ENCODE measurements at places on chromosomes 3 and 15.

DNA sequence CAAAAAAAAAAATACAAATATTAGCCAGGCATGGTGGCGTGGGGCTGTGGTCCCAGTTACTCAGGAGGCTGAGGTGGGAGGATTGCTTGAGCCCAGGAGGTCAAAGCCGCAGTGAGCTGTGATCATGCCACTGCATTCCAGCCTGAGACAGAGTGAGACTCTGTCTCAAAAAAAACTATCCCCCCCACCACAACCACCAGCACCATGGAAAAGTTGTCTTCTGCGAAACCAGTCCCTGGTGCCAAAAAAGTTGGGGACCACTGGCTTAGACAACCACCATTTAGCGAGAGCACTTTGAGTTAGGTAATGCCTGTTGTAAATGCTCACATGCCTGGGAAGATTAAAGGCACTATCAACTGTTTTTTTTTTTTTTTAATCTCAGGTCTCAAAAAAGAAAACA lies 15.4 kb downstream of the ARHGAP31 start:
- no peak for DNase-seq

- DNase-seq: peak; percentile 27
Measured at GRCh38 chr3:193903512-193903817, 232.5 kb upstream of the HES1 start.

- DNase-seq: no peak
Measured at GRCh38 chr3:111892070-111892469, 33.0 kb downstream of the PHLDB2 start.

- DNase-seq: no peak
Measured at GRCh38 chr3:138673641-138674530, 65.3 kb downstream of the FAIM start.

- DNase-seq: no peak
Measured at GRCh38 chr15:88994286-88994685, 81.1 kb upstream of the MFGE8 start.

GRCh38 chr15:61124195-61124594 lies 104.9 kb downstream of the RORA start:
- no peak for DNase-seq

DNA sequence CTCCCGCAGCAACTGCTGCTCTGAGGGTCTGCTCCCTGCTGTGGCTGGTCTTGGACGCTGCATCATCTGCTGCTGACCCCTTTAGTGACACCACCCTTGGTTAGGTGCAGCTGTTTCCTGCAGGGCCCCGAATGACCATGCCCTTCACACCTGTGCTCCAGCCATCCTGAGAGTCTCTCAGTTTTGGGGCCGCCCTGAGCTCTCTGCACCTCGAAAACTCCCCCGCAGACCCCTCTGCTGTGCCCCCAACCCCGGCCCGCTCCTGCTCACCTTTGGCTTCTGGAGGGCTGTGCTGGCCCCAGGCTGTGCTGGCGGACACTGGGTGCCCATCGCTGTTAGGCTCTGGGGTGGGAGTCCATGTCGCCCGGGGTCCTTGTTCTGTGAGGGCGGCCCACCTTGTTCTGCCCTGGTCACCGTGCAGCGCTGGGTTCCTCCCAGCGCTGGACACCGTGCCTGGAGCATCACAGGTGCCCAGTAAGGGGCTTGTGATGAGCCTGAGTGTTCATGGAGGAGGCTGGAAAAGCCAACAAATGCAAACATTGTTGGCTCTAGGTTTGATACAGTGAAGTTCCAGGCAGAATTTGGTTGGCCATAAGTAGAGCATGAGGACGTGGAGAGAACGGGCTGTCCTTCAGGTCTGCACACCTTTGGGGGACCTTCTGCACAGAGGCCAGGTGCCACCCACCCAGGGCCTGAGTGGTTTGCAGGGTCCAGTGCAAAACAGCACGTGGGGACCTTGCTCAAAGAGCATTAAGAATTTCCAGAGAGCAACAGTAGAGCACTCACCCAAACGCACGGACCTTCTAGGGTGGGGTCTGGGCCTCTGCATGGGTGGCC lies 12.3 kb downstream of the ABTB1 start:
- DNase-seq: no peak

DNA sequence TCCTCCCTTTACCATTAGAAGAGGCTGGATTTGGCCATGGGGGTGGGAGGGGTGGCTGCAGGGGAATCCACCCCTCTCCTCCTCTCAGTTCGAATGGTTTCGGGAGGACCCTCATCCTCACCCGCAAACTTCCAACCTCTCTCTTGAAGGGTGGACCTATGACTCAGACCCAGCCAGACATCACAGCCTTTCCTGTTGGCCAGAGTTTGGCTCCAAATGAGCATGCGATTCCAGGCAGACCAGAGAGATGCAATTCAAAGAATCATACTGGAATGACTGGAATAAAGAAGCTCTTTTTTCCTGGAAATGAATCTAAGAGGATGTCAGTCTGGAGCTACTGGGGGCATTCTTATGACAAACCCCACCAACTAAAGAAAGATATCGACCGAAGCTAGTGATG lies 516.7 kb upstream of the MDFIC2 start:
- no peak for DNase-seq

GRCh38 chr3:186383026-186383993 lies 21.3 kb upstream of the DGKG start:
- DNase-seq: no peak

GRCh38 chr15:77474310-77474988 lies 53.8 kb downstream of the HMG20A start:
- no peak for DNase-seq

GRCh38 chr3:127768346-127769008 lies 53.8 kb downstream of the MGLL start:
- DNase-seq: no peak

- DNase-seq: no peak
Measured at GRCh38 chr3:189982321-189982945, 138.3 kb downstream of the P3H2 start.

DNA sequence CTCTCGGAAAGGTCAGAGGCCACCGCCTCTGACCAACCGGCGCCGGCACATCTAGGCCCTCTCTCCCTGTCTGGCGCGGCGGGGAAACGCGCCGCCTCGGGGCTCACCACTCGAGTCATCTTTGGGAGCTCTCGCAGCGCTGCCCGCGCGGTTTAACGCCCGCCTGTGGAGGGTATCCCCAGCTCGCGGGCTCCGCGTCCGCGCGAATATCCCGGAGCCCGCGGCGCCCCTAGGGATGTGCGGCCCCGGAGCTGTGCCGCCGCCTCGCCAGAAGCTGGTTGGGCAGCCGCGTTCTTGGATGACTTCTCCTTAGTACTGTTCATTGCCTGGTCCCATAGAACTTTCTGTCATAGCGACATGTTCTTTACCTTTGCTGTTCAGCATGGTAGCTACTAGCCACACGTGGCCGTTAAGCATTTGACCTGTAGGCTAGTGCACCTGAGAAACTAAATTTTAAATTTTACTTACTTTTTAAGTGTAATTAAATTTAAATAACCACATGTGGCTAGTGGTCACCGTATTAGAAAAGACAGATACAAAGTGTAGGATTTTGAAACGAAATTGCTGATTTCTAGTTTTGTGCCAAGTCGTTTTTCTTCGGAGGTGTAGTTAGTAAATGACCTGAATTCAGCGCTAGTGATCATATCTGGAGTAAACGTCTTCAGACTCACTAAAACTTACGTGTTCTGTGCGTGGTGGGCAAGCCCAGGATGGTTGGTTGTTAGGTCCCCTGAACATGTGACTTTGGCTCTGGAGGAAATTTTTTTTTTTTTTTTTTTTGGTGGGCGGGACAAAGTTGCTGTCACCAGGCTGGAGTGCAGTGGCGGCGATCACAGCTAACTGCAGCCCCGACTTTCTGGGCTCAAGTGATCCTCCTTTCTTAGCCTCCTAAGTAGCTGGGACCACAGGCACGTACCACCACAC lies 835 bp downstream of the ARIH2 start:
- peak; percentile 62 for DNase-seq

GRCh38 chr3:27114684-27115083 lies 254.5 kb downstream of the NEK10 start:
- no peak for DNase-seq

GRCh38 chr3:128426128-128426921 lies 40.4 kb downstream of the DNAJB8 start:
- no peak for DNase-seq

GRCh38 chr3:51712038-51712420 lies 5.2 kb downstream of the GRM2 start:
- no peak for DNase-seq

- DNase-seq: no peak
Measured at GRCh38 chr15:51349156-51349844, 7.8 kb downstream of the GLDN start.

DNA sequence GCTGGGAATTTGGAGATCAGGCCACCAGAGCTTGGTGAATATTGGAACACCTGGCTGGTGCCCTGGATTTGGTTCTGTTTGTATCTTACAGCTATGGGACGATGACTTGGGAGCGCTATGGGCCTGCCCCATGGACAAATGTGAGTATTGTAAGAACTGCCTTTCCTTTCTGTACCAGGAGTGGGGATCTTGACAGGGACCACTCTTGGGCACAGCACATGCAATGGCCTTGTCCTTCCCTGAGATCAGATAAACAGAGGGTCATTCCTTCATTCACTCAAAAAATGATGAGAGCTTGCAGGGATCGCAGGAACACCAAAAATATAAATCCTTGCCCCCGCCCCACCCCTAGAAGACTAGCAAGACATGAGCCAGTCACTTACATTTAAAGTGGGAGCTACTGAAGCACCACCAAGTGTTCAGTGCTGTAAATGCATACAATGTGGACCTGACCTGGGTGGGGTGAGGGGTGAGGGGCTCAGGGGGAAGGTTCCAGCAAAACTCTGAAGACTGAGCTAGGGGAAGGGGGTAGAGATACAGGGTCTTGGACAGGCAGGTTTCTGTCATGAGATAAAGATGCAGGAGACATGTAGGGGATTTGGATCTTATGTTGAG lies 2.7 kb upstream of the CRELD1 start:
- DNase-seq: no peak

- DNase-seq: no peak
Measured at GRCh38 chr15:83816124-83816883, 162.4 kb downstream of the ADAMTSL3 start.

DNA sequence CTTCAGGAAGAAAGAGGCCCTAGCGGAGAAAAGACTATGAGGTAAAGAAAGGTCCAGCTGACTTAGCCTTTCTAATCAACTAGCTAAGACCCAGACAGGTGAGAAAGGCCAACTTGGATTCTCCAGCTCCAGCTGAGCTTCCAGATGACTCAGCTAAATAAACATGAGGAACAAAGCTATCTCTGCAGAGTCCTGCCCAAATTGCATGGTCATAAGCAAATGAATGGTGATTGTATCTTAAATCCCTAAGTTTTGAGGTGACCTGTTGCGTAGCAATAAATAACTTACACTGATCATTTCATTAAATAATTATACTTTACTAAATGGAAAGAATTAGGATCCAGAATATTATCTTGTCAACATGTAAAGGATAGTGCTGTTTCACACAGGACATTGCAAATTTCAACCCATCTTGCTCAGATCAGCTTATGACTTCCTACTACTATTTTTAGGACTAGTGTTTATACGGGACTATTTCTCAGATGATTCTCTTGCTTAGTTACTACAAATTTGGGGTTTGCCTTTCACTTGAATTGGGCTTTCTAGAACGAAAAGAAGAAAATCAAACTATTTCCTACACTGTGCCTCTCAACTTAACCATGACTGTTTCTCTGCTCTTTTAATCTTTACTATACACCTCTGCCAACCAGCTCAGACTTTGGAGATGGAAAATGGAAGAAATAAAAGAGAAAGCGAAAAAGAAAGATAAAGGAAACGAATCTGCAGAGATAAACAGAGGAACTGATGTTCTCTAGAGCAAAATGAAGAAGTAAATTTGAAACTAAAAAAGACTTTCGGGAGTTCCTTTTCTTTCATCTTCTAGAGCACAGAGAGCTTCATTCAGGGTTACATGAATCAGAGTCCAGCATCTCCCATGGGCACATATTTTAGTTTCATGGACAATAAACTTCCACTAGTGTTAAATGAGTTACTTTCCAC lies 6.6 kb upstream of the ADGRG7 start:
- no peak for DNase-seq

GRCh38 chr15:27956285-27956684 lies 142.8 kb downstream of the OCA2 start:
- DNase-seq: no peak

DNA sequence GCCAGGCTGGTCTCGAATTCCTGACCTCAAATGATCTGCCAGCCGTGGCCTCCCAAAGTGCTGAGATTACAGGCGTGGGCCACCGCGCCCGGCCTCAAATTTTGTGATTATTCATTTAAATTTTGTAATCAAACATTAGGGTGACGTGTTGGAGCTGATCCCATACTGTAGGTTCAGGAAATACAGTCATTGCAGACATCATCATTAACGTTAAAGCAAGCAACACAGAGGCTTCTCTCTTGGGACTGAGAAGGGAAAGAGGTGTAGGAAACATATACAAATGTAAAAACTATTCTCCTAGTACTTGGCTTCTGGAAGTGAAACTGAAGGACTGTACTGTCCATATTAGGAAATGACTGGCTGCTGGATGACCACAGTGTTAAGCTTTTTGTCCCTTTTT lies 11.1 kb upstream of the ARID3B start:
- DNase-seq: no peak

- DNase-seq: no peak
Measured at GRCh38 chr3:24390169-24391130, 104.2 kb downstream of the THRB start.

DNA sequence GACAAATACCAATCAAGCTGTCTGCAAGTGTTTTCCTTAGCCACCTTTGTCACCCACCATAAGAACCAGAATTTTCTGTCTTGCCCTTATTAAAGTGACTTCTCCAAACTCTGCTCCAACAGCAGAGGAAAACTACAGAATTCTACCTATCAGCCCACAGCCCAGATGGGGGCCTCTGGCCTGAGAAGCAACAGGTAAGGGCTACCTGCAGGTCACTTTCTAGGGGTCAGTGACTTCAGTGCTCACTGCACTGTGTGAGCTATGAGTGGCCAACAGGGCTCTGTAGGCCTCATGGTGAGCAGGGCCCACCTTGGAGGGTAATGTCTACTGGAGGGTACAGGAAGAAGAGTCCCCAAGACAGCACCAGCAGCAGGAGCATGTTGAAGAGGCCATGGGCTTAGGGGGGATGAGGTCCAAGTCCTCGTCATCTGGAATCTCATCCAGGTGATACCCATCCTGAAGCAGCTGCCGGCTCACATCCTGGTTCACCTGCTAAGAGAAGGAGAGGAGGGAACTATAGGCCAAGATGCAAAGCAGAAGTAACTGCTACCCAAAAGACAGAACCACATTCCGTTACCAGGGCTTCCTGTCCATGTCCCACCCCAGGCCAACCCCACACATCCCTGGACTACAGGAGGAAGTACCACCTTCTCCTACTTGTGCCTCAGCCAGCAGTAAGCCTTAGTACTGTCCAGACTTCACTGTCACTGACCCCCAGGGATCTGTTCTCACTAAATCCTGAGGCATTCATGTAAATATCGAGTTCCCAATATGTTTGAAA lies 4.2 kb downstream of the FAM219B start:
- no peak for DNase-seq

GRCh38 chr3:39127269-39127907 lies 19.9 kb downstream of the TTC21A start:
- DNase-seq: no peak

DNA sequence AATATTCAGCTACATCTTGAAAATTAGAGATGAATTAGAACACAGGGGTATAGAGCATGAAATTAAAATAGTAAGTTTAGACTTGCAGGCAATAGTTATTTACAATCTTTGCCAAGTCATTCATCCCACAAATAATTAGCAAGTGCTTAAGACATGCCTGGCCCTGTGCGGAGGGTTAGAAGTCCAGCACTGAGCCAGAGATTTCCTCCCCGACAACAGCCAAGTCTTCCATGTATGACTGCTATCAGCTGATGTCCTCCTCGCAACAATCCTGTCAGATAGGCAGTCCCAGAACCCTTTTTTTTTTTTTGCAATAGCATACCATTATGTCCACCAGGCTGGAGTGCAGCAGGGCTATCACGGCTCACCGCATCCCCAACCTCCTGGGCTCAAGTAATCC lies 14.6 kb downstream of the SIN3A start:
- DNase-seq: no peak
